A172 (cell line): ENCODE measurements at places on chromosomes 12 and 14.
A peak's percentile ranks its signal among the peaks of the same experiment; 100 is the strongest.

GRCh38 chr14:68690089-68690958, 102.5 kb downstream of the ZFP36L1 start:
- DNase-seq: no peak

DNA sequence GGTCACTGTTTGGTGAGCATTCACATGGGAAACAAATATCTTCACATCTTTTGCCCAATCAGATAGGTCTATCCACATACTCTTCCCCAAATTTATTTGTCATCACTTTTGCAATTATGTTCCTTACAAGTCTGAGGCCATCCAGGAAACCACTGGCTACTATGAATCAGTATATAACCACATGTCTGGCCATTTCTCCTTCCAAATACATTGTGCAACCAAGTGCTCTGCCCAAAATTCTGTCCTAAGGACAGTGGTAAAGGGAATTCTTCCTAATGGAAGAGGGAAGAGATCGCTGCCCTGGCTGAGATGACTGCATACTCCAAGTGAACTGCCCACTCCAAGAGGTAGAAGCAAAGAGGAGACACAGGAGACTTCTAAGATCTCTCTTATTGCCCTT, 148.9 kb upstream of the MAX start:
- peak; percentile 55 for DNase-seq

- peak; percentile 95 for DNase-seq
Observed at GRCh38 chr14:58749066-58749669, 111.4 kb downstream of the DACT1 start.

GRCh38 chr14:67370830-67371229, 10.7 kb downstream of the EIF2S1 start:
- peak; percentile 3 for DNase-seq

DNA sequence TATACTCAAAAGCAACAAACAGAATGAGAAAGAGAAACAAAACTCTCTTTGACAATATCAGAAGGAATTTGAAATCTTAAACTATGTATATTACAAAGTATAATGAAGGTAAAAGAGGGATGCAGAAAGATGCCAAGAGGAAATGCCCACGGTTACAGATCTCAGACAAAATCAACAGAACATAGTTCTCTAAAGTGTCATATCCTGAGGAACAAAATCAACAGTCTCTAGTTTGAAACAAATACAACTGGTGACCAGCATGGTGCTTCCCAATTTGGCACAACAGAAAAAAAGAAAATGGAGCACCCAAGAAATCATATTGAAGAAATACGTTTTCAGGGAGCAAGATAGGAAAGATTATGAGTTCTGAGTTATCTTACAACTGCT, 116.5 kb downstream of the METTL25 start:
- no peak for DNase-seq

DNA sequence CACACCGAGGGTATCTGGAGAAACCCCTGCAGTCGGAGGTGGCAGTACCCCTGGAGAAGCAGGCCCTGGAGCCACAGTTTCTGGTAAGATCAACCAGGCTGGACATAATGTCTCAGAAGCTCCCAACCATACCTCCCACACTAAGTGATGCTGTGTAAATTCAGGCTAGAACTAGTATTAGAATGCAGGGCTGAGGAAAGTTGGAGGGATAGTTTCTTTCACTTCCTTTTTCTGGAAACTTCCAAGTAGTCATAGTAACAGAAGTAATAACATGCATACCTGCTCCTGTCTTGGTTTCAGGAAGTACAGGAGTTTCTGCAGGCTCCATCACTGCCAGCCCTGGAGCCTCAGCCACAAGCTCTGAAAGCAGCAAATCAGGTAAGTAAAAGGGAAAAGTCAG, 228.1 kb upstream of the CNTN1 start:
- no peak for DNase-seq

- DNase-seq: no peak
Observed at GRCh38 chr12:120216742-120217605, 16.1 kb upstream of the RPLP0 start.

DNA sequence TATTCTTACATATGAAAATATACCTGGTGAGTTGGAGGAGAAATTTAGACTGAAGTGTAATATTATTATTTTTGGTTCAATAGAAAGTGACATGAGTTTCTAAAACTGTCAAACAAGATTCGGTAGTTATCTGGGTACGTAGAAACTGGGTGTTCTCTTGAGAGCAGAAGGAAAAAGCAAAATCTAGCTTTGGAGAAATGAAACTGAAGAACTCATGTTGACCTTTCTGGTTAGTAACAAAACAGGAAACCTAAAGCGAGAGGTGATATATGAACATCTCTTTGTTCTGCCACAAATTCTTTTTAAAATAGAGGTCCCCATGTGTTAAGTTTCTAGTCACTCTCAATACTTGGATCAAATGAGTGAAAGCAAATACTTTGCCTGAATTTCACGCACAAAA, 401.7 kb downstream of the TRHDE start:
- DNase-seq: no peak

GRCh38 chr14:53249059-53249458, 95.9 kb upstream of the DDHD1 start:
- no peak for DNase-seq

DNA sequence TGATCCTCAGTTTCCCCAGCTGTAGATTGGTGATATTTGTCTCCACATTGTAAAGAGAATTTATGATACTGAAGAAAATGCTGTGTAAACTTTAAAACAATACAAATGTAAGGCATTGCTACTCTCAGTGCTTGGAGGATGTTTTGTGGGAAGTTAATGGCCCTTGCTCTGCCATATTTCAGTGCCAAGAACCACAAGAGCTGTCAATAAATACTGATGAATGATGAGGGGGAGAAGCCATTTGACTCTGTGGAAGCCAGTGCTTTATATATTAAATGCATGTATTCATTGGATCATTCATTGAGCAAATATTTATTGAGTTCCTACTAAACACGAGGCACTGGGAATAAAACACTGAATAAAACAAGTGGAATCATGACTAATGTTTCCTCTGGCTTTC, 30.8 kb downstream of the CACNA1C start:
- DNase-seq: no peak

- DNase-seq: no peak
Observed at GRCh38 chr12:116354950-116355783, 77.7 kb upstream of the MED13L start.

- DNase-seq: no peak
Observed at GRCh38 chr14:20198991-20199390, 8.3 kb downstream of the OR11G2 start.

DNA sequence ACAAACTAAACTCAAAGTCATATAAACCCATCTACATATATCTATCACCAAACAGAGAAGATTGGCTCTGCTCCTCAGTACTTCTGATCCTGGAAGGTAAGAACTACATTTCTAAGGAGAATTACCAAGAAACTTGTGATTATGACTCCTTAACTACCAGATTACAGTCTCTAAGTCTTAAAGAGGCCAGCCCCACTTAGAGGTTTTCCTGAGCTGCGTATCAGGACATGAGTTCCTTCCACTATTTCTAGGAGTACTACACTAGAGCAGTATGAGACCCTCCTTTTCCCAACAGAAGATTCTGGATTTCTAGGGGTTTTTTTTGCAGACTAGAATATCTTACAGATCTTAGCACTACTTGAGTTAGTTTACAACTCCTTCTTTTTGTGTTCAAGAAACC, at the start of gene NOXRED1:
NOXRED1 (minus strand) TSS at position 101 of the 400 bp plus-strand sequence. CDS start 634 bp downstream, outside the sequence.
- DNase-seq: no peak

GRCh38 chr12:5376591-5377207, 55.2 kb upstream of the NTF3 start:
- DNase-seq: peak; percentile 24

DNA sequence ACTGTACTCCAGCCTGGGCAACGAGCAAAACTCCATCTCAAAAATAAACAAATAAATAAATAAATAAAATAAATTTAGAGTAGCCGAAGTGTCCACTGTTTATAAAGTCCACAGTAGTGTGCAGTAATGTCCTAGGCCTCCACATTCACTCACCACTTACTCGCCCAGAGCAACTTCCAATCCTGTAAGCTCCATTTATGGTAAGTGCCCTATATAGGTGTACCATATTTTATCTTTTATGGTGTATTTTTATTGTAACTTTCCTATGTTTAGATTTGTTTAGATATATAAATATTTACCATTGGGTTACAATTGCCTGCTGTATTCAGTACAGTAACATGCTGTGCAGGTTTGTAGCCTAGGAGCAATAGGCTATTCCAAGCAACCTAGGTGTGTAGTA, 37.9 kb upstream of the GPRC5A start:
- DNase-seq: no peak

GRCh38 chr14:65137648-65138307, 35.5 kb upstream of the MAX start:
- DNase-seq: no peak

DNA sequence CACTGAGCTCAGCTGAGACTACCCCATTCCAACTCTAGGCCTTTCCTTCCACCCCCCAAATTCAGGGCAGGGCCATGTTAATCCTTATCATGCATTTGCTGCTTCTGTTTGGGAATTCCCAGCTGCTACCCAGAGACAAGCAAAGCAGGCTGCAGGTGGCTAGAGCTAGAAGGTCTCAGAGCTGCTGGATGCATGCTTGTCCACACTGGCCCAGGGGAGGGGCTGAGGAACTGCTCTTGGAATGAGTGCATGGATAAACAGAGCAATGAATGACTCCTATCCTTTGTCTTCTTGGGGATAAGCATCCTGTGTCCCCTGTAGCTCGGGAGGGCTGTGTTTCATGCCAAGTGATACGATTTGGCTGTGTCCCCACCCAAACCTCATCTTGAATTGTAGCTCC, 136.8 kb upstream of the NOS1 start:
- no peak for DNase-seq

- no peak for DNase-seq
Observed at GRCh38 chr12:77592836-77593235, 237.9 kb upstream of the NAV3 start.

DNA sequence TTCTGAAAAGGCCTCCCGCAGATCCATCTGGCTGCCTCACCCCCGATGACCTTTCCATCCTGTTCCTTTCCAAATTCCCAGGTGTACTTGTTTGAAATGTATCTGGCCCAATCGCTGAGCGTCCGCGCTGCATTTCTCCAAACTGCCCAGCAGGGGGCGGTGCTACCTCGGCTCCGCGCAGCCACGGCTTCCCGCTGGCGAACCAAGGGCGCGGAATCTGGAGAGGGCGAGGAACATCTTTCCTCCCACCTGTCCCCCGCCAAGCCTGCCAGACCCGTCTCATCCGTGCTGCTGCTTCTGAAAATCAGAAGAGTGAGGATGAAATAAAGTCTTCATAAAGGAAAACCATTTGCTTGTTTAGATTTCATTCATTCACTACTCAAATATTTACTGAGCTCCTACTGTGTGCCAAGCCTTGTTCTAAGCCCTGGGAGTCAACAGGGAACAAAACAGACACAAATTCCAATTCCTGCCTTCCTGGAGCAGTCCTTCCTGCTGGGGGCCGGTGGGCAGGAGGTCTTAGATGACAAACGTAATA, 16.8 kb upstream of the MYL2 start:
- DNase-seq: peak; percentile 25

- peak; percentile 14 for DNase-seq
Observed at GRCh38 chr14:38065106-38065762, 142.5 kb upstream of the SSTR1 start.

DNA sequence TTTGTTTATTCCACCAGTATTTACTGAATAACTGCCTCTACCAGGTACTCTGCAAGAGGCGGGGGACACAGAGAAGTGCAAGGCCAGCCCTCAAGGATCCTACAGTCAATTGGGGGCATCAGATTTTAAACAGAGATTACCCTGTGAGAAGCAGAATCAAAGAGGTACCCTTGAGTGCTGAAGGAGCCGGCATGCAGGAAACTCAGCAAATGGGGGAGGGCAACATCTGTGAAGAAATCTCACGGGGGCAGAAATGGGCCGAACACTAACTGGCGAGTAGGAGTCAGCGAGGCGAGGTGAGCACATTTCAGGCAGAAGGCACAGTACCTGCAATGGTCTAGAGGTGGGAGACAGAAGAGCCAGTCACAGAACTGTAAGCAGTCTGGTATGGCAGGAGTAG, 9.0 kb downstream of the GALNT6 start:
- DNase-seq: no peak

GRCh38 chr14:36241183-36241582, 64.7 kb upstream of the PTCSC3 start:
- DNase-seq: no peak

DNA sequence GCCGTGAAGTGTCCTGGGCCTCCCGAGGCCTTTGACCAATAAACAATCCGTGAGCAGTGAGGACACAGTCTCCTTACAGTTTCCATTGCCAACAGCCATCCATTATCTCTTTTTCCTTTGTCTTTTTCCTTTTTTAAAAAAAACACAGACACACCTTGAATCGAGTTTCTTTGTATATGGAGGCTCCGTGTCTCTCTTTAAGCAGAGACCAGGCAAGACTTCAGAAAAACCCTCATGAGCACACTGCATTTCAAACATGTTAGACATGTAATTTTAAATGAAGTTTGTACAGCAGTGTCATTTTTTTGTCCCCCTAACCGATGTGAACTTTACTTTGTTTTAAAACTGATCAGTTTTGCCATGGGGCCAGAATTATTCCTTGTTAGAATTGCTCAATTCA, 111.1 kb downstream of the SPTSSA start:
- DNase-seq: no peak

DNA sequence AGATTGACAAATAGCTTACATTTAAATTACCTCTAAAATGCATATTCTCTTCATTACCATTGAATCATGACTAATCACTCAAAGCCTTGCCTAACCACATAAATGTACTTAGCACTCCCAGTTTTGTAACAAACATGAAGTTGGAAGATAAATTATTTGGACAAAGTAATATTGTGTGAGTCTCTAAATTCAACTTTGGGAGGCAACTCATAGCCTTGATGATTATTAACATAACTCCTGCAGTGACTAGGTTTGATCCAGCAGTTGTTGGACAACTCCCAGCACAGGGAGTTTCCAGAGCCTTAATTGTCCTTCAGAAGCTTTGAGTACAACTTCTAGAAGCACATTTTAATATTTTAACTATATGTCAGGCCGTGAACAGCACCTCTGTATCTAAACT, 153.4 kb upstream of the PDZRN4 start:
- DNase-seq: peak; percentile 14

GRCh38 chr12:105234197-105234596, 1.8 kb downstream of the APPL2 start:
- no peak for DNase-seq

DNA sequence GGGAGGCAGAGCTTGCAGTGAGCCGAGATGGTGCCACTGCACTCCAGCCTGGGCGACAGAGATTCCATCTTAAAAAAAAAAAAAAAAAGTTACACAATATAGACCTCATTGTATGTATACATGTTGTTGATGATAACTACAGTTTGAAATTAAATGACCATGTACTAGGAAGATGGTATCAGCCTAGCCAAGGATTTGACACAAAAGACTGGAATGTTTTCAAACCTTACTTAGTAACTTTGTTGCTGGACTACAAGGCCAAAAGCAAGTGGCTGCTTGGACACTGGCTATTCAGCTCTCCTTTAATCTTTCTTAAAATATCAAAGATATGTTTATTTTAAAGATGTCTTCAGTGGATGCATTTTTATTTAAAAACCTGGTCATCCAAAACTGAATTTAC, 18.9 kb upstream of the NUDT4 start:
- DNase-seq: no peak

- no peak for DNase-seq
Observed at GRCh38 chr12:51275088-51275487, 4.9 kb upstream of the SMAGP start.
